AG04449 (cell line): ENCODE measurements at places on chromosomes 5 and 9.

GRCh38 chr9:92122800-92123199, 7.6 kb upstream of the SPTLC1 start:
- DNase-seq = no peak

- DNase-seq = no peak
Observed at GRCh38 chr9:71326360-71326759, 204.9 kb upstream of the TRPM3 start.

DNA sequence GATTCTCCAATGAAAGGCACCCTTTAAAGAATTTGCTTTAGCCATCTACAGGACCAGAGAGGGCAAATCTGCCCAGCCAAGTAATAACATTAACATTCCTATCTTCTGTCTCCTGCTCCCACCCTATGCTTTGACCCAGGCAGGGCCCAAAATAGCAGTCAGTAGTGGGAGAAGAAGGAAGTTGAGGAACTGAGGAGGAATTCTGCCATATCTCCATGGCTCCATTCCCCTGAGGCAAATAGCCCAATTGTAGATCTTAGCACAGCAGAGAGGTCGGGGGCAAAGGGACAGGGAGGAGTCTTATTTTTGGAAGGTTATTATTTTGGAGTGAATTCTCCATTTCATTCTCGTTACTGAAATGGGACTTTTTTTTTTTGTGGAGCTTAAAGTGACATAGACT, 111.1 kb upstream of the IFNK start:
- DNase-seq = no peak

GRCh38 chr5:126605525-126605924, 4.8 kb downstream of the PHAX start:
- DNase-seq = no peak

DNA sequence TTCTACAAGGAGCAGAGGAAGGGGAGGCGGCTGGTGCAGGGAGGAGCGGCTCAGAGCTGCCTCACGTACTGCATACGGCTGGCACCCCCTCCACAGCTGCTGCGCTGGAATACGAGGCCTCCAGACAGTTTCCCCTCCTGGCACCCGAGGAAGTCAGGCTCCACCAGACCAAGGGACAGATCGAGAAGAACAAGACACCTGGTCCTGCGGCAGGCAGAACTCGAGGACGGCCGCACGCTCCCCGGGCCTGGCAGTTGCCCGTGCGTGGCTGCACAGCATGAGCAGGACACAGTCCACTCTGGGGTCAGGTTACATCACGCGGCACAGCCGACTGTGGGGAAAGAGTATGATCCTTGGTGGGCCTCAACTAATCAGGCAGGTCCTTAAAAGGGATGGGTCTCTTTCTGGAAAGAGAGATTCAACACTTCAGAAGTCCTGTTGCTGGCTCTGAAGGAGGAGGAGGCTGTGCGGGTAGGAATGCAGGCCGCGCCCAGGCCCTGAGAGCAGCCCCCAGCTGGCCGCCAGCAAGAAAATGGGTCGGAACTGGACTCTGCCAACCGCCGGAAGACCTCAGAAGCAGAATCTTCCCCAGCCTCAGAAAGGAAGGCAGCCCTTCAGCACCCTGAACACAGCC, 11.6 kb downstream of the UBAC1 start:
- DNase-seq = no peak

- no peak for DNase-seq
Observed at GRCh38 chr5:128462330-128462729, 75.7 kb downstream of the FBN2 start.

GRCh38 chr5:56535347-56535746, 280.0 kb upstream of the MAP3K1 start:
- no peak for DNase-seq

- no peak for DNase-seq
Observed at GRCh38 chr5:66603881-66604280, 7.7 kb downstream of the MAST4 start.
